Ovary (tissue), 10 donors: ENCODE measurements at places on chromosomes 3 and 15.

DNA sequence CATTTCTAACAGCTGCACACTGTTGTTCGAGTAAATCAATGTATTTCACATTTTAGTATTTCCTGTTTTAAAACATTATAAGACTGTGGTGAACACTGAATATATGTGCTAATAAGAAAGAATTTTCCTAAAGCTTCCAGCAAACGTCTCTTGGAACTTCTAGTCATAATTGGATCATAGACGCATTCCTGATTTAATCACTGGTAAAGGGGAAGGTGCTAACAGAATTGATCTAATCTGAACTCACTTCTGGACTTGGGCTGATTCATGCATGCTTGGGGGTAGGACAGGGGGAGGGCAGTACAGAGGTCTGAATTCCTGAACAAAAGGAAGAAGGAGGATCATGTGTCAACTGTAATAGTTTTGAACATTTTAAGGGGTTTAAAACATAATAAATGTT lies 7.3 kb upstream of the LEKR1 start:
- DNase-seq, result no peak

- DNase-seq, result peak; percentile 99
These were observed at the start of the genes HYAL3 and NAA80 for GRCh38 chr3:50298836-50299637. HYAL3 (minus strand) TSS chr3:50299405; CDS start chr3:50295602, 3,803 bp downstream. NAA80 (minus strand) TSS chr3:50299405; CDS start chr3:50297463, 1,942 bp downstream.

GRCh38 chr3:70550723-70551319 lies 238.4 kb upstream of the MDFIC2 start:
- peak; percentile 65 for DNase-seq

DNA sequence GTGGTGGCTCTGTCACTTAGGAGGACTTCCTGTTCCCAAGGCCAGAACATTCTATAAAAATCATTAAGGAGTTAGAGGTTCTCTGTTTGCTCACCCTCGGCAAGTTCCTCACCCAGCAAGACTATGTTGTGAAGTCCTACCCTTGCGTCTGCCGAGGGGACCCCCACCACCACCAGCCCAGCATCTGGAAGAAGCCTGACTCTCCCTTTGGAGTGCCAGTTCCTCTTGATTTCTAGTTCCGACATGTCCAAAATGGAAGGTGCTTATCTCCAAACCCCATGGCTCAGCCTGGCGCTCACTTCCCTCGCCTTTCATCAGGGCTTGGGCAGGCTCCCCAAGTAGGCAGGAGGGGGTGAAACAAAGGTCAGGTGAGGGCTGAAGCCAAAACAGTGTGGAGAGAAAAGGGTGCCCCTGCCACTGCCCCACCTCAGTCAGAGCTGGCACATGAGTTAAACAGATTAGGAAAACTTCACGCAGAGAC lies 41.0 kb downstream of the BHLHE40 start:
- DNase-seq, result no peak

GRCh38 chr15:73006523-73006922 lies 45.7 kb upstream of the NEO1 start:
- DNase-seq, result no peak

DNA sequence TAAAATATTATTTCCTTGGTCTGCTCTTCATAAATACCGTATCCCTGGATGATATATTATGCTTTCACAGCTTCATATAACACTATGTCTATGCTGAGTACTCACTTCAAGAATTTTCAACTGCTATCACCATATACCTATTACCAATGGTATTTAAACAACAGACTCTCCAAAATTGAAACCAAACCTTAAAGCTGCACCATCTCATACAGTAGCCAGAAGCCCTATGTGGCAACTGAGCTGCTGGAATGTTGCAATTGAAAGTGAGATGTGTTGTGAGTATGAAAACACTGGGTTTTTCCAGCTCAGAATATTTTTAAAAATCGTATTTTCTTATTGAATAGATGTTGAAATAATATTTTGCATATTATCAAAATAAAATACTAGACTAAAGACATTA lies 130.1 kb upstream of the GOLGA6L6 start:
- DNase-seq, result no peak

DNA sequence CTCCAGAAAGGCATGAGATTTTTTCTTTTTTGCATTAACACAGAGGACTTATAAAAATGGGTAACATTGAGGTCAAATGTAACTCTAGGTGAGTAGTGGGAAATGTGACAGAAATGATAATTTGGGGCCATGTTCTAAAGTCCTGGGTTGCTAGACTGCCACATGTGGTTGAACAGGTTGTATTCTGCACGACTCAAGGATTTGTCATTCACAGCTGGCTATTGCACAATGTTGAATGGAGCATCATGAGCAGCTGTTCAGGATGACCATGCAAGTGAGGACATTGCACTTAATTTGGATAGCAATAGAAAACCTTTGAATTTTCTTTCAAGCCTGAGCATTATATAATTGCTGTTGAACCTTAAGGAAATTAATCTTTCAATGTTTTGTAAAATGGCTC lies 396.6 kb downstream of the NAALADL2 start:
- no peak for DNase-seq

- DNase-seq, result no peak
These were observed 97.6 kb downstream of the SAMMSON start for GRCh38 chr3:70097084-70097483.

DNA sequence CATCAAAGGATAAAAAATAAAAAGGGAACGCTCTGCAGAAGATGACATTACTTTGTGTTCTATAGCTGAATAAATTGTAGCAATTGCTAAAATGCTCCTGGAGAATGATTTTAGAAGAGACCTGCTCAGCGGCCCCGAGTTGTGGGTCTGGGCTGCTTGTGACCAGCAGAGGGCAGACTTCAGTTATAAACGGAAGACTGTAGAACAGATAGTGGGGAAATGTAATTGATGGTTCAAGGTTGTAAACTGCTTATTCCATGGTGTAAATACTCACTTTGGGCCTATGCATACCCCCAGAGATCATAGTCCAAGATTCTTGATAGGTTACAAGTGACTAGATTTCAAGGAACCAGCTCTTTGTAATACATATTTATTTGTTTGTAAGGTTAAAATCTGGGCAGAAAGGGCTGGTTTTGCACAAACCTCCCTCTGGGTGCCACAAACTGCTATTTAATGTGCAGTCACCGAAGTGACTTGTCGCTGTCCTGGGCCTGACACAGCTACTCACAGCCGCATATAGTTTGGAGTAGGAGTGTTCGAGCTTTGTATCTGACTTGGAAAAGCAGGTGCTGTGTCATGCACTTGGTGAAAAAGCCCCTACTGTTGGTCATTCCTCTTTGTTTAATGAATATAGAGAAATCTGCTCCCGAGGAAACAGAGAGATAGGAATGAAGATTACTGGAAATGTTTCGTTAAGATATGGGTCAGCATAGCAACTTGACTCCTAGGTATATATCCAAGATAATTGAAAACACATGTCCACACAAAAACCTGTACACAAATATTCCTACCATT lies 34.7 kb upstream of the NDUFB4 start:
- peak; percentile 67 for DNase-seq

- no peak for DNase-seq
These were observed 10.5 kb downstream of the CAPN7 start for GRCh38 chr3:15216501-15216900.

- no peak for DNase-seq
These were observed 540 bp upstream of the HHATL start for GRCh38 chr3:42702982-42703694.

GRCh38 chr15:87874896-87875711 lies 381.4 kb downstream of the NTRK3 start:
- DNase-seq, result no peak

DNA sequence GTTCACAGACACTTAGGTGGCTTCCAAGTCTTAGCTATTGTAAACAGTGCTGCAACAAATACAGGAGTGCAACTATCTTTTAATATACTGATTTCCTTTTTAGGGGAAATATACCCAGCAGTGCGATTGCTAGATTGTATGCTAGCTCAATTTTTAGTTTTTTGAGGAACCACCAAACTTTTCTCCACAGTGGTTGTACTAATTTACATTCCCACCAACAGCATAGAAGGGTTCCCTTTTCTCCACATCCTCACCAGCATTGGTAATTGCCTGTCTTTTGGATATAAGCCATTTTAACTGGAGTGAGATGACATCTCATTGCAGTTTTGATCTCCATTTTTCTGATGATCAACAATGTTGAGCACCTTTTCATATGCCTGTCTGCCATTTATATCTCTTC lies 58.9 kb downstream of the ZNF148 start:
- no peak for DNase-seq

GRCh38 chr3:103389356-103389755 lies 954.5 kb downstream of the ZPLD1 start:
- DNase-seq, result no peak

DNA sequence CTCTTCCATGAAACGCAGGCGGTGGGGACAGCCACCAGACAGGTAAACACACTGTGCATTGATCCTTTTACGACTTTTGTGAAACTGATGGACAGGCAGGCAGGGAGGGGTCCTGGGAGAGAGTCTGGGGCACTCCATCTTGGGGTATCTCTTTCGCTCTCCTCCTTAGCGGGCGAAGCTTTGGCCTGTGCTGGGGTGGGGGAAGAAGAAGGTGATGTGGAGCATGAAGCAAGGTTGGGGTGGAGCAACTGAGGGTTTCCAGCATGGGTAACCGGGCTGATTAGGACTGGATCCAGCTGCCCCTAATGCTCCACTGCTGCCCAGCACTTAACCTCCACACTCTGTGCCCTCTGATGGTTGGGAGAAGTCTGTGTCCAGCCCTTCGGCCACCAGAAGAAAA lies 25.6 kb downstream of the MUC20 start:
- DNase-seq, result no peak

- DNase-seq, result no peak
These were observed 11.2 kb downstream of the TNFSF10 start for GRCh38 chr3:172511783-172512762.

- DNase-seq, result no peak
These were observed 42.6 kb upstream of the TP63 start for GRCh38 chr3:189588475-189589178.

DNA sequence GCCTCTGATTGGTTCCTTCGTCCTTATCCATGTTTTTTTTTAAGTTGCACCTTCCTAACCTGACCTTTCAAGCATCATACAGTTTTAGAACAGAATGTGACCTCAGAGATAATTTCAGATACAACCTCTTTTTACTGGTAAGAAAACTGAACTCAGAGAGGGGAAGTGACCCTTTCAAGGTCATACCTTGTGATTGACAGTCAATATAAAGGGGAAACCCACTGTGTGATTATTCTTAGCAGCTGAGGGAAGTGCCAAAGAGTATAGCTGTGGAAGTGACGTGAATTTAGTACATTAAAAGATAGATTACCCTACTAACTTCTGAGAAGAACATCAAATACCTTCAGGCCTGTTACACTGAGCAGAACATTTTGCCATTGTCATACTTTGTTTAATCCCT lies 319.4 kb downstream of the NEK10 start:
- DNase-seq, result no peak

- DNase-seq, result no peak
These were observed at the start of gene ADGRG7 for GRCh38 chr3:100609305-100609704. ADGRG7 (plus strand) TSS chr3:100609601; CDS start chr3:100609857, 256 bp downstream.

DNA sequence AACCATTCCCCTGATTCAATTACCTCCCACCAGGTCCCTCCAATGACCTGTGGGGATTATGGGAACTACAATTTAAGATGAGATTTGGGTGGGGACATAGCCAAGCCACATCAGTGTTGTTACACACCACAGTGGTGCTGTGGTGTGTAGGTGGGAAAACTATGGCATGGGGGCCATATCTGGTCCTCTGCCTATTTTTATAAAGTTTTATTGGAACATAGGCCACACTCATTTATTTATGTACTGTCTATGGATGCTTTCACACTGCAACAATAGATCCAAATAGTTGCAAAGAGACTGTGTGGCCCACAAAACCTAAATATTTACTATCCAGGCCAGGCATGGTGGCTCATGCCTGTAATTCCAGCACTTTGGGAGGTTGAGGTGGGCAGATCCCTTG lies 46.4 kb downstream of the FLNB start:
- DNase-seq, result no peak

DNA sequence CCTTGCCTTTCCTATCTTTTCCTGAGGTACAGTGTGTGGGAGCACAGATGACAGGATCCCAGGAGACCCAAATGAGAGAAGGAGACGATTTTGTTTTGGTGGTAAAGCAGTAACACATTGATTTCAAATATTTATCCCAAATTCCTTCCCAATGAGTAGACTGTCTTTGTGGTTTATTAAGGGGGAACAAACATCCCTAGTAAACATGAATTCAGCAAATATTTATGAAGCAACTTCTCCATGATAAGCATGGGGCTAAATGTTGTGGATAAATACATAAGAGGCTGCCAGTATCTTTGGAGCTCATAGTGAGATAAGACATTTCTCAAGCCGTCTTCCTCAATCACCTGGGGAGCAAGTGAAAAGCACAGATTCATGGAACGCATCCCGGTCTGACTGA lies 460.8 kb upstream of the CFAP20DC start:
- no peak for DNase-seq
